ENCODE measurements at places on chromosomes 12 and 14. TPM values are rescaled to one million over a fixed set of nuclear protein-coding genes. Genes with fewer than 3 reads are reported as not detected.
A peak's percentile ranks its signal among the peaks of the same experiment; 100 is the strongest.

The CIDEB gene
- total RNA-seq: 0.31 TPM

The WBP11 gene
- 28.8 TPM for total RNA-seq

The SMOC1 gene
- total RNA-seq: not detected

The KRT78 gene
- not detected for total RNA-seq

The SIX4 gene
- total RNA-seq: 7.5 TPM

The KRT79 gene
- total RNA-seq: not detected

The LTB4R2 gene
- 16.5 TPM for total RNA-seq

The AQP2 gene
- 0.10 TPM for total RNA-seq

The ZFHX2 gene
- total RNA-seq: not detected

The CMA1 gene
- total RNA-seq: not detected

The CLEC2B gene
- not detected for total RNA-seq

The DNAAF2 gene
- total RNA-seq: 23.0 TPM

GRCh38 chr12:27361372-27361771, 28.7 kb downstream of the BMAL2 start:
- DNase-seq: no peak

DNA sequence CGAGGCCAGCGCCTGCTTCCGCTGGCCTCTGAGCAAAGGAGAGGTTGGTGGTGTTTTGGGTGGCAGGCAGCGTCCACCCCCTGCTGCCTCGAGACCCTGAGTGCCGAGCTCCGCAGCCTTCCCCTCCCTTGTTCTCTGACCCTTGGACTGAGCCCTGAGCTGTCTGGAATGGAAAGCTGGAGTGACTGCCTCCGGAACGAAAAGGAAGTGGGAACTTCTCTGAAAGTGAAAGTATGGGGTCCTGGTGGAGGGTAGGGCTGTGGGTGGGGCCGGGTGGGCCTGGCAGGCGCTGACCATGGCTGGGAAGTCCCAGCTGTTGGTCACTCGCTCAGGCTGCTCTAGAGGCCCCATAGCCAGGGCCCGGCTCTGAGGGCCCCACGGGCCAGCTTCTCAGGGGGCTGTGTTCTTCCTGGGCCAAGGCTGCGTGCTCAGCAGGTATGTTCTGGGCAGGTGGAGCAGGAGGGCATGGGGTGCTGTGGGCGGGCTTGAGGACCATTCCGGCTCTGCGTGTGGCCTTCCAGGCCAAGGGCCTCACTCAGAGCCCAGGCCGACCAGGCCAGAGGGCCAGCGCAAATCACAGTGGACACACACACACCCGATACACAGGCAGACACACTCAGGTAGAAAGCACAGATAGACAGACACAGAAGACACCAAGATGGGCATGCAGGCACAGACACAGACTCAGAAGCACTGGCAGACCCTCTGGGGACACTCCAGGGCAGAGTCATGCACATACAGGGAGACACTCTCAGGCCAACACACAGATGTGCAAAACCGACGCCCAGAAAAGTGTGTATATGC, at the start of gene EXOC3L4:
Gene EXOC3L4 (plus strand): TSS at position 320 of the 804 bp plus-strand sequence. CDS start 5,495 bp downstream, outside the sequence.
- no peak for DNase-seq

DNA sequence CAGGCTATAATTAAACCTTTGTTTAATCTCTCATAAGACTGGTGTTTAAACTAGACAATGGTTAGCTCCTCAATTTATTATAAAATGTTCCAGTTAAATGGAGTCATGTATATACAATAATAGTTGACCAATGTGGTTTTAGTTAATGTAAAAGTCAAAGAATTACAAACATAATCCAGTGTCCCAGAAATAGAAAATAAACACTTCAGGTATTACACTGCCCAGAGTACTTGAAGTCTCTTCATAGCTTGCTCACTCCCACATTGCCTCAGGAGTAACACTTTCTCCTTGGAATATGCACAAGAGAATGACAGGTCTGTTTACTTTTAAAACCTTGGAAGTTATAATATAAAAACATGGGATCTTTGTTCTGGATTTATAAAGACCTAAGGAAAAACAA, 60.5 kb downstream of the SLC38A1 start:
- DNase-seq: no peak

GRCh38 chr12:52139579-52140062, 52.2 kb downstream of the KRT80 start:
- peak; percentile 81 for DNase-seq

DNA sequence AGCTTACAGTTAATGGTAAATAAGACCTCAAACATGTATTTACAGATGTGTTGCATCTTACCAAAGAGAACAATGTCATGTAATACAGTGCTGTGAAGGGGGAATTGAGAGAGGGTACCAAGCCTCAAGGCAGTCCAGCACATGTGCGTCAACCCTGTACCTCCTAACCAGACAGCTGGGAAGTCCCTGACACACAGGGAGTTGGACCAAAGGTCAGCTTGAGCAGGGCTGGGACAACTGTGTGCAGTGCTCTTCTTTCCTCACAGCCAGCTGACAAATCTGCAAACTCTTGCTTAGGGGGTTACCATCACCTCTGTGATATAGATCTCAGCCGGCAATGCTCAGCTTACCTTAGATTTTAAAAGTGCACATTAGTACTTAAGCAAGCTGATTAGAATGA, 56.8 kb upstream of the RIC8B start:
- no peak for DNase-seq

DNA sequence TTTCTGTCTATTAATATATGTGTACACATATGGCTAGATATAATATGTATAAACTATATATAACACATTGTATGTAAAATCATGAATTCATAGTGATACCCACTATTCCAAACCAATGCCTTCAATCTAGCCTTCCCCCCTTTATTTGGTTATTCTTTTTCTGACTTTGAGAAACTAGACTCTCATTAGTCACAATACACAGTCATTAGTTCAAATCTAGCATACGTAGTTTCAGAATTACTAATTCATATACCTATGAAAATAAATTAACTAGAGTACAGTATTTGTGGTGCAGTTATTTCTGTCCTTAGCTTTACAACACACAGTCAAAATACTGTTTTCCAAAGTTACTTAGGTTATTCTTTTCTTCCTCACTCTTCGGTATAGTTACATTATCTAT, 268.2 kb downstream of the DPF3 start:
- DNase-seq: no peak

- no peak for DNase-seq
These were observed 234.3 kb downstream of the EFCAB11 start for GRCh38 chr14:89720076-89720687.

- DNase-seq: no peak
These were observed 48.2 kb downstream of the KIF26A start for GRCh38 chr14:104186575-104186974.

DNA sequence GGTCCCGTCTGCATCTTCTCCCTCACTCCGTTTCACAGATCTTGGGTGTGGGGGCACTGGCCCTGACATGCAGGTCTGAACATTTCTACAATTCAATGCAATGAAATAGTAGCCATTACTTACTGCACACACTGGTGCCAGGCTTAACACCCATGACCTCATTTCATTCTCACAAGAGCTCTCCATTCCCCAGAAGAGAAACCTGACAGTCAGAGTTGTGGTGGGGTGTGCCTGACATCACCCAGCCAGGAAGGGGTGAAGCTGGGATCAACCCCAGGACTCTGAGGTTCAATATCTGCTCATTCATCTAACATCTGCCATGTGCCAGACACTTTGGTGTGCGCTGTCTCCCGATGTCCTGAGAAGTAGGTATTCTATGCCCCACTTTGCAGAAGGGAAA, 34.7 kb downstream of the MVK start:
- no peak for DNase-seq

DNA sequence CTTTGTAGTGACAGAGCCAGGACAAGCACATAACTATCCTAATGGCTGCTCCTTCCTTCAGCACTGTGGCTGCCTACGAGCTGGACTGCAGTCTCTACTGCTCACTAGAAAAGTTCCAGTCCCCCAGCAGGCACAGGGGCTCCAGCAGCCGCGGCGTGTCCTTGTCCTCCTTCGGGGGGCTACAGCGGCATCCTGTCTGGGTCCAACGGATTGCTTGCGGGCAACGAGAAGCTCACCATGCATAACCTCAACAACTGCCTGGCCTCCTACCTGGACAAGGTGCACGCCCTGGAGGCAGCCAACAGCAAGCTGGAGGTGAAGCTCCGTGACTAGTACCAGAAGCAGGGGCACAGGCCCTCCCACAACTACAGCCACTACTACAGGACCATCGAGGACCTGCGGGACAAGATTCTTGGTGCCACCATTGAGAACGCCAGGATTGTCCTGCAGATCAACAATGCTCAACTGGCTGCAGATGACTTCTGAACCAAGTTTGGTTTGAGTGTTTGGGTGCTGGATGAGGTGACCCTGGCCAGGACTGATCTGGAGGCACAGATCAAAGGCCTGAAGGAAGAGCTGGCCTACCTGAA, 169.4 kb downstream of the NDUFA12 start:
- no peak for DNase-seq

GRCh38 chr12:93099792-93100191, 170.7 kb upstream of the EEA1 start:
- DNase-seq: no peak

- DNase-seq: no peak
These were observed 97.0 kb downstream of the MED13L start for GRCh38 chr12:116180448-116180847.

DNA sequence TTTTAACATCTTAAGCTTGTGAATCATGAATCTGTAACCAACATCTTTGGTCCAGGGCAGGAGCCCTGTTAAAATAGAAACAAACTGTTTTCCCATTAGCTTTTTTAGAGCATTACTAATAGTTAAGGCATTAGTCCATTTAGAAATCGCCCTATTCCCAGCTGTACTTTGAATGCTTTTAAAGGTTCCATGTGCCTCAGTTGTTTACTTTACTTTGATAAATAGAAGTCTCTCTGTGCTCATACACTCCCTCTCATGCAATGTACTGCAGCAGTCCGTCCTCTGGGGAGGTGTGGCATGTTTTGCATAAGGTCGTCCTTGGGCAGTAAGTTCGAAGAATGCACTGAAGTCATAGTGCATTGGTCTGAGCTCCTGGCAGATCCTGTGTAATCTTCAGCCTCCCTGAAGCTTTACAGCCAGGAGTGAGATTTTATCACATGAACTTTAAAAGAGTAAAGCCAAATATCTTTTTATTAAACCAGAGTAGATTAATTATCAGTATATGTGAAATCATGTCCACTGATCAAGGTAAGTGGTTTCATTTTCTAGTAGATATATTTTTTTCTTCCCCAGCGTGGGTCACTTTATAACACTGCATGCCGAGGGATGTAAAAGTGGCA, 134.7 kb downstream of the FGD4 start:
- peak; percentile 61 for DNase-seq

DNA sequence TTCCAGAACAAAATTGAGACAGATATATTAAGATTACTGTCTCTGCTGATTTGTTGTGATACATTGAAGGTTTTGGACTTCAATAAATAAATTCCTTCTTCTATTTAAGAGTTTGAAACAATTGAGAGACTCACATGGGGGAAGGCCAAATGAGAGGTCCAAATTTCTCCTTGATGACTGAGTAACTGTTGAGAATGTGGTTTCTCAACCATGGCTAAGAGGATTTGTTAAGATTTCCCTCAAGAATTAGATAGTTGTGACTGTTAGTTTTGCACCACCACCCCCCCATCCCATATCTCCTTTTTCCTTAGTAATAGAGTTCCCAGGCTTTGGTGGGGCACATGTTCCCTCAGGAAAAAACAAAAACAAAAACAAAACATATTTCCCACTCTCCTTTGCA, 47.7 kb upstream of the IGF1 start:
- DNase-seq: no peak

- DNase-seq: no peak
These were observed 10.7 kb upstream of the C12orf75 start for GRCh38 chr12:105319691-105320209.

GRCh38 chr12:63808631-63809030, 28.9 kb downstream of the RXYLT1 start:
- DNase-seq: no peak

Measured in HT-29 (cell line).